ENCODE measurements at places on chromosomes 7 and 10. TPM values are rescaled to one million over a fixed set of nuclear protein-coding genes. Genes with fewer than 3 reads are reported as not detected.

The UNCX gene
- total RNA-seq = not detected

The HOXA2 gene
- 0.16 TPM for total RNA-seq

The FRA10AC1 gene
- 9.2 TPM for total RNA-seq

The RELN gene
- total RNA-seq = 8.0 TPM

The COL1A2 gene
- total RNA-seq = 67.0 TPM

The GOLGA7B gene
- total RNA-seq = 3.2 TPM

The LIMK1 gene
- total RNA-seq = 14.7 TPM

The NOS3 gene
- total RNA-seq = 78.6 TPM

The TMEM236 gene
- total RNA-seq = 0.90 TPM

The OR2A5 gene
- total RNA-seq = not detected

The CYP3A7 gene
- 0.82 TPM for total RNA-seq

The CD36 gene
- total RNA-seq = 421 TPM
